ENCODE measurements at places on chromosomes 13 and 19.

DNA sequence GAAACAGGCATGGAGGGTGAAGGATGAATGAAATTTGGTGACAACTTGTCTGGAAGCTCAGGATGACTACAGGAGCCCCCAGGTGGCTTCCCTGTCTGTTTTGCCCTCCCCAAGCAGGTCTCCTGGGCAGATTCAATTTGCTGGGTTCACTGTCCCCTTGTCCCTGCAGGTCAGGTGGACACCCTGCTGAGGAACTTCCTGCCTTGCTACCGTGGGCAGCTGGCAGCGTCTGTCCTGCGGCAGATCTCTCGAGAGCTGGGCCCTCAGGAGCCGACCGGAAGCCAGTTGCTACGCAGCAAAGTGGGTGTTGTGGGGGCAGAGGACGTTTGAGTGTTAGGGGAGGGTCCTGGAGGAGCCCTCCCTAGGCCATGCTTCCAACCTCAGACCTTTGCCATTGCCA, 19.1 kb downstream of the PGLS start:
- no peak for DNase-seq

- DNase-seq = no peak
Measured at GRCh38 chr13:49807681-49808080, 15.2 kb upstream of the KPNA3 start.

DNA sequence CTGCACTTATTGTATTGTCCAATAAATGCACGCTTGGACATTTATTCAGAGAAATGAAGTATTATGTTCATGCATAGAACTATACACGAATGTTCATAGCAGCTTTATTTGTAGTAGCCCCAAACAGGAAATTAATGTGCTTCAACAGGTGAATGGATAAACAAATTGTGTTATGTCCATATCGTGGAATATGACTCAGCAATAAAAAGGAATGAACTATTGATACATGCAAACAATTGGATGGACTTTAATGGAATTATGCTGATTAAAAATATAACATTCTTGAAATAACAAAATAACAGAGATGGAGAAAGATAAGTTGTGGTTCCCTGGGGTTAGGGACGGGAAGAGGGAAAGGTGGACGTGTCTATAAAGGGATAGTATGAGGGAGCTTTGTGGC, 65.9 kb downstream of the GPC5 start:
- DNase-seq = no peak

DNA sequence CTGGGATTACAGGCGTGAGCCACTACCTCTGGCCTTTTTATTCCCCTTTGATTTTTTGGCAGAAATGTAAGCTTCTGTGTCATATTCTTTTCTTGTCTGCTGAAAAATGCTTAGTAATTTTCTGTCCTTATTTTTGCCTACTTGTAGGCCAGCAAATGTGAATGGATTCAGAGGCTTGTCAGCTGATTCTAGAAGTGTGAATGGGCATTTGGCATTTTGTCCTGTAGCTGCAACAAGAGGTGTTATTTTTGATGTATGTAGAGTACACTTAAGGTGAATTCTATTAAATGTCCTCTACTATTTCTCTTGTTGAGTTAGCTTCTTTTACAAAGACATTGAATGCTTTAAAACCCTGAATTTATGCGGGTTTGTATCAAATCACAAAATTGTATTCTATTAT, 50.0 kb downstream of the FRY start:
- DNase-seq = no peak

DNA sequence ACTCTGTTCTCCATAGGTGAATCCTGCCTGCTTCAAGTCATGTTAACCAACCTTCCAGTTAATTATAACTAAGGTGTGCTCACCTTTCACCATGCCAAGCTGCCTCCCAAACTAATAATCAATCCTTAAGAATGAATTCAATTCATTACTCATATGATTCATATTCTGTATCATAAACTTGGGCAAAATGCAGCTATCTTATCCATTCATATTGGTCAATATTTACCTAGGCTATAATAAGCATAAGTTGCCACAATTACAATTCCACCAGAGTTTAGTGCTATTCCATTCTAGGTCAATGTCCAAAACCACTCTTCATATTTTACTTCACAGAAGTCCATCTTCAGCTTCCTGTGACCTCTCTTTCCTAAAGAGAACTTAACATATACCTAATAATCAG, 13.4 kb downstream of the ELF1 start:
- DNase-seq = no peak

GRCh38 chr19:46513461-46514236, 18.0 kb upstream of the PNMA8B start:
- peak; percentile 79 for DNase-seq

- DNase-seq = no peak
Measured at GRCh38 chr13:73465617-73465971, 406.8 kb downstream of the KLF5 start.

GRCh38 chr19:40502647-40503319, 36.0 kb downstream of the SPTBN4 start:
- no peak for DNase-seq
